Mucosa of descending colon (tissue), 3 donors: ENCODE measurements at places on chromosomes 7 and 10. TPM values are rescaled to one million over a fixed set of nuclear protein-coding genes. Genes with fewer than 3 reads are reported as not detected.

DDIT4 gene
- total RNA-seq, result 49.6 TPM

DNA sequence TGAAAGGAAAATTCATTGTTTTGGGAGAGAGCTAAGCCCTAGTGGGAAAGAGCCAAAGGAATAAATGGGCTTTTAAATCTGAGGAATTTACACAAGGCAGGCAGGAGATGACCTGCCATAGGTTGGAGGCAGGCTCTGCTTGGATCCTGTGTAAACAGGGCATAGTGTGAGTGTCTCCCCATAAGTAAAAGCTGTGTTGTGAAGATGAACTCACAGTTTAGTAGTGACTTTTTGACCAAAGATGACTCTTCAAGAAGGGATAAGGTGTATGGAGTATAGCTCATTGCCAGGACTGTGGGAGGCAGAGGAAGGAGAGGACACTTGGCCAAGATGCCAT lies 63.2 kb downstream of the KAT6B start:
- DNase-seq, result no peak

GRCh38 chr7:157621131-157621681 lies 284.4 kb downstream of the DNAJB6 start:
- no peak for DNase-seq

SH2D4B gene
- total RNA-seq, result not detected

- no peak for DNase-seq
These were observed 19.5 kb downstream of the C10orf67 start for GRCh38 chr10:23325132-23325531.

EPHB6 gene
- total RNA-seq, result 1.2 TPM

PTN gene
- total RNA-seq, result 3.3 TPM

DNA sequence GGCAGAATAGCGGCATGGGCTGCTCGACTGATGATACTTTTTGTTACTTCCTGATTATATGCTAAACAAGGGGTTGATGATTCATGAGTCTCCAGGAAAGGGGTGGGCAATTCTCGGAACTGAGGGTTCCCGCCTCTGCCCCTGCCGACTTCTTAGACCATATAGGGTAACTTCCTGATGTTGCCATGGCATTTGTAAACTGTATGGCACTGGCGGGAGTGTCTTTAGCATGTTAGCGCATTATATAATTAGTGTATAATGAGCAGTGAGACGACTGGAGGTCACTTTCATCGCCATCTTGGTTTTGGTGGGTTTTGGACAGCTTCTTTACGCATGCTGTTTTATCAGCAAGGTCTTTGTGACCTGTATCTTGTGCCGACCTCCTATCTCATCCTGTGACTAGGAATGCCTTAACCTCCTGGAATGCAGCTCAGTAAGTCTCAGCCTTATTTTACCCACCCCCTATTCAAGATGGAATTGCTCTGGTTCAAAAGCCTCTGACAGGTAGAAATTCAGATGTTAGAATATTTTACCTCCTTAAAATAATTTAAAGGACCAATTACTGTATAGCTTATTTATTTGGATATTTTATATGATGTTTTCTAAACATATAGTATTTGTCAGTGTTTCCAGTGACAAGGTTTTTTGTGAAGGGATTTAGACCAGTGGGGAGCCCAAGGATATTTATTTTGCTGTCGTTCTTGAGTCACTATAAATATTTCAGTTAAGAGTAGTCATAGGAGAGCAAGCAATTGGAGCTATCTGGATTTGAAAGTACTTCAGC lies 90.1 kb upstream of the PIK3CG start:
- no peak for DNase-seq

DNA sequence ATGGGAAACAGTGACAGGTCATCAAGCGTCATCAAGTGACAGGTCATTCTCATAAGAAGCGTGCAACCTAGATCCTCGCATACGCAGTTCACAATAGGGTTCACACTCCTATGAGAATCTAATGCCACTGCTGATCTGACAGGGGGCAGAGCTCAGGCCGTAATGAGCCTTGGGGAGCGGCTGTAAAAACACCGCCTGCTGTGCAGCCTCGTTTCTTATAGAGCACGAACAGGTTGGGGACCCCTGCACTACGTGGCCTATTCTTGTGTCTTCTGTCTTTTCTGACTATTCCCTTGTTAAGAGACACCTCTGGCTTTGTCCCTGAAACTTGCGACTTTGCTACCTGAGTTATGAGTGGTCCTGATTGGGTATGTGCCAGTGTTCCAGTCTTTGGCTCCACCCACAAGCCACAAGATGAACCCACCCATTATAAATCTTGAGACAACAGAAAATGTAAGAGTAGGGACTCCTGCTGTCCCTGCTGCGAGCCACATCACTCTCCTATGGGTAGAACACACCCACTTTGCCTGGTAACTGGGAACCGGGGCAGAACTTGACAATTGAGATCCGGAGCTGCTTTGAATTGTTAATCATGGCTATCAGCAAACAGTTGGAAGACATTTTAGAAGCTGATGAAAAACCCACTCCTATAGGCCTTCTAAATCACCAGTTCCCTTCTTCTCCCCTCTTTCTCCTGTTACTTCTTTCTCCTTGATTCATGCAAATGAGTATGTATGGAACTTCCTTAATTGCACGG lies 55.8 kb upstream of the EXOC4 start:
- no peak for DNase-seq

DNA sequence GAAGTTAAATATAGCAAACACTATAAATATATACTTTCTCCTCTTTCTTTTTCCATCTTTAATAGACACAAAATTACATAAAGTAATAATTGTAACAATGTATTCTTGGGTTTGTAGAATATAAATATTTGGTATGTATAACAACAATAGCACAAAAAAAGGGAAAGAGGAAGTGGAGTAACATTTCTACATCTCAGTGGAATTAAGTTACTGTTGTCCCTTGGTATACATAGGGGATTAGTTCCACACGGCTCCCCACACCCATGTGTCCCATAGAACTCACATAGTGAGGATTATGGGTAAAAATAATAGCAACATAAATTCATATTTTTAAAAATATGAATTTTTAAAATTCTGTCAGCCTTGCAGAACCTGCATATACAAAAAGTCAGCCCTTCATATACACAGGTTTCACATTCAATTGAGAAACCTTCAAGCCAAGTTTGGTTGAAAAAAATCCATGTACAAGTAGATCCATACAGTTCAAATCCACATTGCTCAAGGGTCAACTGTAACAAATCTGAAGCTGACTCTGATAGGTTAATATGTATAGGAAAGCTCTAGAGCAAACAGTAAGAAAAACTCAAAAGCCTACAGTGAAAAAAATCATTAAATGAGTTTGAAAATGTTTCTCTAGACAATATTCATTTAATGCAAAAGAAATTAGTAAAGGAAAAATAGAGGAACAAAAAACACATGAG lies 92.4 kb downstream of the HYCC1 start:
- DNase-seq, result no peak

TEX47 gene
- not detected for total RNA-seq

- DNase-seq, result no peak
These were observed 153.3 kb downstream of the EGFR start for GRCh38 chr7:55172161-55172560.

ZNF786 gene
- 5.0 TPM for total RNA-seq

NUTM2E gene
- total RNA-seq, result not detected

- DNase-seq, result no peak
These were observed 3.5 kb downstream of the TSC22D4 start for GRCh38 chr7:100475549-100475948.

DNA sequence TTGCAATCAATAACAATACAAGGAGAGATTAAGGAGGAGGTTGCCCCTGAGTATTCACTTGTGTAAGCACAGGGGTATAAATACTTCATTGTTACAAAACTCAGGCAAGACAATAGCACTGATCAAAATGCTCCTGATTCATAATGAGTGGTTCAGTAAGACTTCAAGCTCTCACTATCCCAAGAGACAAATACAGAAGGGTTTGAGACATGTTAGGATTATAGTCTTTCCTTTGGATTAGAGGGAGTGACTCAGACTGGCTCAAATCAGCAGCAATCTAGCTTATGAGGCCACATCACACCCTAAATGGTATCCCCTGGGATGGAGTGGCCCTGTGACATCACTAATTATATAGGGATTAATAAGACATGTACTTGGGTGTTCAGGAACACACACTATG lies 167.2 kb upstream of the HGF start:
- DNase-seq, result no peak

DNA sequence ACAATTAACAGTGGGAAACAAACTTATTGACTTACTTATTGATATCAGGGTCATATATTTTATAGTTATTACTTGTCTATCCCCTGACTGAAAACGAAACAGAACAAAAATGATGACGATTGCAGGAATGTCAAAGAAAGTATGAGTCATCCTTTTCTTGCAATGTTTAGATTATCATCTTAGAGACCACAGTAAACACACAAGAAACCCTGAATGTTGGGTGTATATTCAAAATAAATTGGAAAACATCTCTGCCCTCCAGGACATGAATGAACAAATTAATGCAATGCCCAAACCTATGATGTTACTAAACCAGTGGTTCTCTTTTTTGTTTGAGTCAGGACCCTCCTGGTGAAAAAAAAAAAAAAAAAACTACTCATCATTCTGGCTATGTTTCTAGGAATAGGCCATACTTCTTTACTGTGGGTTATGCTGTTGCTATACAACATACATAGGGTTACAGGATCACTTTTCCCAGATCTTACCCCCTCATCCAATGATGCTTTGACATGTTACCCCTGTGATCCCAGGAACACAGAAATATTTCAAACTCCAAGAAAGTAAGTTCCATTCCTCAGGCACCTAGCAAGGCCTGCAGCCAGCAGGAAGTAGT lies 623.4 kb upstream of the IGFBP3 start:
- no peak for DNase-seq

- DNase-seq, result no peak
These were observed 175.5 kb upstream of the PLXDC2 start for GRCh38 chr10:19640566-19641263.

- DNase-seq, result no peak
These were observed 295.0 kb downstream of the TCERG1L start for GRCh38 chr10:131016556-131016955.

WDR11 gene
- 53.8 TPM for total RNA-seq

DNA sequence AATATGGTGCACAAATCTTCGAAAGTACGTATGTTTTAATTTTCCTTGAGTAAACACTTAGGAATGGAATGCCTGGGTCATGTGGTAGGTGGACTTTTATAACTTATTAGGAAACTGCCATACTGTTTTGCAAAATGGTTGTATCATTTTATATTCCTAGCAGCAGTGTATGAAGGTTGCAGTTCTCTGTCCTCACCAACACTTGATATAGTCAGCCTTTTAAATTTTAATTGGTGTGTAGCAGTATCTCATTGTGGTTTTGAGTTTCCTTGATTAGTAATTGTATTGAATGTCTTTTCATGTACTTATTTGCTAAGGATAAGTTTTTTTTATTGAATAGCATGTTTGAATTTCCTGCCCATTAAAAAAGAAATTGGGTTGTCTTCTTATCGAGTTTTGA lies 926 bp upstream of the PCBD1 start:
- DNase-seq, result no peak

DNA sequence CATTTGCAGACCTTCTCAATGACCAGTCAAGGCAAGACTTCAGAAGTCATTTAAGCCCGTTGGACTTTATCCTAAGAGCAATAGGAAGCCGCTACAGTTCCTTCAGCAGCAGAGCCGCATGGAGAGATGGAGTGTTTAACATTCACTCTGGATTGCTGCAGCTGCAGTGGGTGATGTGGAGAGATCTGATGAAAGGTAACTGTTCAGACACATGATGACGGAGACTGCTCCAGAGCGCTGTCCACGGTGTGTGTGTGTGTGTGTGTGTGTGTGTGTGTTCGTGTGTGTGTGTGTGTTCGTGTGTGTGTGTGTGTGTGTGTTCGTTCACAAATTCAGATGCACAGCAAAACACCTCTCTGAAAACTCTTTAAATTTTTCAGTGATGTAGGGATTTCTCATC lies 37.0 kb downstream of the SEC61G start:
- no peak for DNase-seq

NUTM2A gene
- 1.3 TPM for total RNA-seq

GRCh38 chr10:72851509-72851908 lies 42.0 kb upstream of the OIT3 start:
- DNase-seq, result no peak

MOGAT3 gene
- 66.2 TPM for total RNA-seq
